WTC11 (cell line): ENCODE measurements at places on chromosomes 1 and 21. TPM values are rescaled to one million over a fixed set of nuclear protein-coding genes. Genes with fewer than 3 reads are reported as not detected.

ADAMTS1 gene
- 16.9 to 35.6 TPM (median 20.4 TPM) in 3 replicates for total RNA-seq

- DNase-seq, result no peak
Observed at GRCh38 chr1:42206164-42206563, 41.6 kb upstream of the GUCA2A start.

DNA sequence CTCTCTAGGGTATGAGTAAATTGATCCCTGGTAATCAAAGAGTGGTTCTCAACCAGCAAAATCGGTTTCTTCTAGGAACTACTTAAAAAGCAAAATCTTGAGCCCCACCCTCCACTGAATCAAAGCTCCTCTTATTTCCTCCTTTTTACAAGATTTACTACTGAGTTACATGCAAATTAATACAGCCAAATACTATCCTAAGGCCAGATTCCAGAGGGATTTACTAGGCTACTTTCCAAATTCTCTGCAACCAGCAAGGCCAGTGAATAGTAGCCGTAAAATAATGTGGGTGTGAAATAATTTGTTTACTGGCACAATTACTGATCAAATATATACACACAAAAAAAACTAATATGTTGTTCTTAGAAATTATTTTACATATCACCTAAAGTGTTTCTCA, 1583.8 kb downstream of the NCAM2 start:
- no peak for DNase-seq

DNA sequence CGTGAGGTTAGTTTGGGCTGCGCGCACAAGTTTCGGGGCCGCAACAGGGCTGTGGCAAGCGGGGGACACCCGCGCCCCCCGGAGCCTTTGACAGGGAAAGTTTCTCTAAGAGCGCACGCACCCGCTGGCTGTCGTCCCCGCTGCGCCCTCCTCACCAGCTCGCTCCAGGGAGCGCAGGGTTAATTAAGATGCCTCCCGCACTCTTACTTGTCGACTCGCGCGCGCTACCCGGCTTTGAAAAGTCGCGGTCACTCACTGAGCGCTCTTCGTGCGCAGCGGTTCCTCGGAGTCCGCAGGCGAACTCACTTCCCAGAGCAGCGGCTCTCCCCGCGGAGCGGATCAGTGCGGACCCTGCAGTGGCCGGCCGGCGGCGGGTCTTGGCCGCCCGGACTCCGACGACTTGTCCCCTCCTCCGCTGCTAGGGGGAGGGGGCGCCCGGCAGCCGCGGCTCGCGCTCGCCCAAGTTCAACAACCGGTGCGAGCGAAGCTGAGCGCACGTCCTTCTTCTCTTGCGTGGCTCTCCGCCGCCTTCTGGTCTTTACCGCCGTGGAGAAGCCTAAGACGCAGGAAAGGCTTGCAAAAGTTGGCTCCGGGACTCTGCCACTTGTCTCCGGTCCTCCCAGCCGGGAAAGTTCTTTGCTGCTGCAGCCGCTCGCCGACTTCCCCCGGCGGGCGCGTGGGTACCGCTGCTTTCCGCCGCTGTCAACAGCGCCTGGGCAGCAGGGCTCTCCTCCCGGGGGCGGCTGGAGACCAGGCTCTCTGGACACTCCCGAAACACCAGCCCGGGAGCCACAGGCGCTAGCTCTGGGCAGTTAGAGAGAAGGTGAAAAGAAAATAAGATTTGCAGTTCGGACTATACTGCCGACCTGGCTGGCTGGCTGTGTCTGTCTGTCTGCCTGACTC, 506 bp downstream of the JUN start:
- peak; percentile 64 for DNase-seq

DNA sequence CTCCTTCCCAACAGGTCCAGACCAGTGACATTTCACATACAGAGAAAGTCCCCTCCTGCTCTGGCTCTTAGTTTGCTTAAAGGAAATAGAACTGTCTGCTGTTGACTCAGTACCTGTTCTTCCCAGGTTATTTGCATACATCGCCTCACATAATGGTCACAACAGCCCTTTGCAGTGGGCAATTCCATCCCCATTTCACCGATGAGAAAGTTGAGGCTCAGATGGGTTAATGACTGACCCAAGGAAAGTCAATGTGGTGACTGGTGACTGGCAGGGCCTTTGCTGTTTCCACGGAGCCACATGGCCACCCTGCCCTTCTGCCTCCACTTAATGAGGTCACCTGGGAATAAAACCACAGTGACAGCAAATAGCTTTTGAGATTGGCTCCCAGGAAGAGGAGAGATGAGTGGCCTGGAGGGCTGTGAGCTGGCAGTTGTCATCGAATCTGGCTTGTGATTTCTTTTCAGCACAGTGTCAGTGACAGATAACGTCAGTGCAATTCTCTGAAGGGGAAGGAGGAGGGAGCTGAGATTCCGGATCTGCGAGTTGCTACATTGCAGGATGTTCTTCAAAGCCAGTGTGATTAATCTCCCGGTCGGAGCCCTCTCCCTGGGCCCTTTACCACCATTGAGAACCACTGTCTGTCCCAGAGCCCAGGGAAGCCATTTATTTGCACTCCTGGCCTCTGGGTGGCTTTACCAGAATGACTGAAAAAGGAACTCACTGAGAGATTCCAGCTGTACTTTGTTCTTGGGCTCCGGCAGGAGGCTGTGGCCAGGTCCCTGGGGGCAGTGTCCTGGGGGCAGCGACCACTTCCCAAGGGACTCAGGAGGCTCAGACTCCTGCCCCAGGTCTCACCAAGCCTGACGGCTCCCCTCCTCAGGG, 117.2 kb downstream of the CNIH3 start:
- no peak for DNase-seq

DNA sequence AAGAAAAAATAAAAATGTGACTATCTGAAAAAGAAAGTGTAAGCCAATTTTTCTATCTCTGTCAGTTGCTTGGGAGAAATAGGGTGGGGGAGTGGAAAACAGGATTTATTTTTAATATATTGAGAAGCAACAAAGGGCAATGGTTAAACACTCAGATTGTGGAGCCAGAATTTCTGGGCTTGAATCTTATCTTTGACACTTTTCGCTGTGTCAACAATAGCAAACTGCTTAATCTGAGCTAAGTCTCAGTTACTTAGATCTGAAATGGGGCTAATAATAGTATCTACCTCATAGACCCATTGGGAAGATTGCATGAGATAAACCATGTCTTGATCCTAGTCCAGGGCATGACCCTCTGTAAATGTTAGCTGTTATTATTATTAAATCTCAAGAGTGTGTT, 468.1 kb downstream of the ADGRL2 start:
- no peak for DNase-seq

KRTAP21-2 gene
- total RNA-seq, result not detected in 3 replicates

- DNase-seq, result peak; percentile 65
Observed at GRCh38 chr1:18217398-18218043, 109.9 kb downstream of the IGSF21 start.

- no peak for DNase-seq
Observed at GRCh38 chr21:44052830-44053226, 40.7 kb downstream of the TRAPPC10 start.

- DNase-seq, result no peak
Observed at GRCh38 chr1:55611123-55611522, 396.0 kb upstream of the USP24 start.

GRCh38 chr1:61606448-61607312, 118.3 kb downstream of the TM2D1 start:
- DNase-seq, result no peak

GRCh38 chr1:21013510-21013909, 163.2 kb downstream of the EIF4G3 start:
- no peak for DNase-seq

DNA sequence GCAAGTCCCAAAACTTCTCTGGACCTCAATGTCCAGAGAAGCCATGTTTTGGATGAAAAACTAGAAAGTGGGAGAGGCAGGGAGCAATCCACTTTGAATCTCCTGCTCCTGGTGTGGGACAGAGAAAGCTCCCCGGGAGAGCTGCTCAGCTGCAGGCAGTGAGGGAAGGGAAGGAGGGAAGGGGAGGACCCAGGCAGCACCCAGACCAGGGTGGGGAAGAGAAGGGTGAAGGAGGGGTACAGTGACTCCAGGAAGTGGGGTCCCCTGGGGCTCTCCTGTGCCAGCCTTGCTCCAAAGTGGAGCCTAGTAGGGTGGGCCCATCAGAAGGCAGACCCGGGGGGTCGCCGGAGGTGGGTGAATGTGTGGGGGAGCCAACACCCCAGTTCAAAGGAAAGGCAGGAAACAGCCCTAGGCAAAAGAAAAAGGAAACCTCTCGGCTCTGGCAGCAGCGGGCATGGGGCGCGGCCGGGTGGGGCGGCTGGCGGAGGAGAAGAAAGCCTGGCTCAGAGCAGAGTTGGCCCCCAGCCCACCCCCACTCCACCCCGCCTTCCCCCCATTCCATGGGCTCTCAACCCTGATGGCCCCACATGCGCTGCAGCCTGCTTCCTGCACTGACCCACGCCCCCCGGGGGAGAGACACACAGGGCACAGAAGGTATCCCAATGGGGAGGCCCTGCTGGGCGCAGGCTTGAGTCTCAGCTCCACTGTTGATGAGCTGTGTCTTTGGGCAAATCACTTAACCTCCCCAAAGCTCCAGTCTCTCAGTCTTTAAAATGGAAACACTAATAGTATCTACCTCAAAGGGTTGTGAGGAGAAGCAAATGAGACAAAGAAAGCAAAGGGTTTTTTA, 5.7 kb downstream of the LGR6 start:
- DNase-seq, result no peak

DNA sequence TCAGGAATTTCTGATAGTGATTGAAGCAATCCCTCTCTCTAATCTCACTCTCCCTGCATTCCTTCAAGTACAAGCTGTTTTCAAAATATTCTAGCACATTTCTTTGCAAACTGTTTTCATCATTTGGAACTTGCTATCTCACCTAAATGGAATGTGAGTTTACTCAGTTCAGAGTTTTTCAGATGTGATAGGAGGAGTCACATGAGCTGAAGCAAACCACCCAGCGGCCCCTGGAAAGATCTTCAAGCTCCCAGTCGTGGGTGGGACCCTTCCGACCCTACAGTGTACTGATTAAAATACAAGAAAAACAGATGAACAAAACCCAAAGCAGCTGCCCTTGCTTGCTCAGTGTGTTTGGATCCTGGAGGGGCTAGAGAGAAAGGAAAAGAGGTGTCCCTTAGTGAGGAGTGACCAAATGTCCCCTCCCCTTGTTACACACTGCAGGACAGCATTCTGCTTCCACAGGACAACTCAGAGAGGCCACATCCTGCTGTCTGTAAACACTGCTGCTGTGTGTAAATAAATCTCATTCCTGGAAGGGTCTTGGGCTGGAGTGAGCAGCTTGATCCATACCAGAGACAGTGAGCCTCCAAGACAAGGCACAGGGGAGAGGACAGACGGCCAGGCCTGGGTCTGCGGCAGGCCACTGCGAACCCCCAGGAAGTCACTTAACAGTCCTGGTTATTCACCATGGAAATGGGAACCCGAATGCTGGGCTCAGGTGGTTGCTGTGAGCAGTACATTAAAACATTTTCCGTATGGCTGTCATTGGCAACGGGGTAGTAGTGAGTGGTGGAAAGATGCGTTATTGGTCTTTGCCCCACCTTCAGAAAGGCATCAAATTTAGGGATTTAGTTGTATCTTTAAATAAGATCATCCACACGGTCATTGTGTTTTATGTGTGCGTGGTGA, 229.2 kb downstream of the RHOU start:
- DNase-seq, result no peak

- no peak for DNase-seq
Observed at GRCh38 chr1:164846731-164847691, 288.0 kb downstream of the PBX1 start.

DNA sequence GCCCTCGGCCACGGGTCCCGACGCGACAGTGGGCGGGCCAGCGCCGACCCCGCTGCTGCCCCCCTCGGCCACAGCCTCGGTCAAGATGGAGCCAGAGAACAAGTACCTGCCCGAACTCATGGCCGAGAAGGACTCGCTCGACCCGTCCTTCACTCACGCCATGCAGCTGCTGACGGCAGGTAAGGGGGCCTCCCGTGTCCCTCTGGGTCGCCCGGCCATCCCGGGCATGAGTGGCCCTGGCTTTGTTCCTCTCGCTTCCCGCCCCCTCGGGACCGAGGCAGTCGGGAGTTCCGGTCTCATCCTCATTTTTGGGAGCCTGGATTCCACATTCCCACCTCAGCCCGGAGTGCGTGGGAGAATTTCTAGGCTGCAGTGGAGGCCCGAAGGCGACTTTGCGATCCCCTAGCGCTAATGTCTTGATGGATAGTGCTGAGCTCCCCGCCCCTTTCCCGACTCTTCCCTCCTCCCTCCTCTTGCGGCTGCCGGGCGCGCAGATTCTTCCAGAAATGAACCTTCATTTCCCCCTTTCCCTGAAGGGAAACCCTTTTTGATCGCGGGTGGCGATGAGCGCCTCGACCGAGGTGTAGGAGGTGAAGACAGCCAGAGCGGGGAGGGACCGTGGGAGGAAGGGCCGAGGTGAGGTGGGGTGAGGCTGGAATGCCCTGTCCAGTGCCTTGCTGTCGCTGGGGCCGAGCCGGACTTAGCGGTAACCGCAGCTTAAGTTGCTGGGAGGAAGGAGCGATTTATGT, 705 bp downstream of the KHDRBS1 start:
- peak; percentile 30 for DNase-seq

DNA sequence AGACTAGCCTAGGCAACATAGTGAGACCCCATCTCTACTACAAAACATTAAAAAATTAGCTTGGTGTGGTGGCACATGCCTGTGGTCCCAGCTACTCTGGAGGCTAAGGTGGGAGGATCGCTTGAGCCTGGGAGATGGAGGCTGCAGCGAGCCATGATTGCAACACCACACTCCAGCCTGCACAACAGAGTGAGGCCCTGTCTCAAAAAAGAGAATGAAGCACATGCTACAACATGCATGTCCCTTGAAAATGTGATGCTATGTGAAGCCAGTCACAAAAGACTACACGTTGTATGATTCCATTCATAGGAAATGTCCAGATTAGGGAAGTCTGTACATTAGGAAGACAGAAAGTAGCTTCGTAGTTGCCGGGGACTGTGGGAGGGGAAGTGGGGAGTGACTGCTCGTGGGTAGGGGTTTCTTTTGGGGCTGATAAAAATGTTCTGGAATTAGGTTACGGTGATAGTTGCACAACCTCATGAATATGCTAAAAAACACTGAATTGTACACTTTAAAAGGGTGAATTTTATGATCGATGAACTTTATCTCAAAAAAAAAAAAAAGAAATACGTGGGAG, 202.1 kb downstream of the KAZN start:
- no peak for DNase-seq

PDC gene
- total RNA-seq, result not detected in 3 replicates

- no peak for DNase-seq
Observed at GRCh38 chr1:248622570-248623001, 12.3 kb downstream of the OR2T11 start.

DNA sequence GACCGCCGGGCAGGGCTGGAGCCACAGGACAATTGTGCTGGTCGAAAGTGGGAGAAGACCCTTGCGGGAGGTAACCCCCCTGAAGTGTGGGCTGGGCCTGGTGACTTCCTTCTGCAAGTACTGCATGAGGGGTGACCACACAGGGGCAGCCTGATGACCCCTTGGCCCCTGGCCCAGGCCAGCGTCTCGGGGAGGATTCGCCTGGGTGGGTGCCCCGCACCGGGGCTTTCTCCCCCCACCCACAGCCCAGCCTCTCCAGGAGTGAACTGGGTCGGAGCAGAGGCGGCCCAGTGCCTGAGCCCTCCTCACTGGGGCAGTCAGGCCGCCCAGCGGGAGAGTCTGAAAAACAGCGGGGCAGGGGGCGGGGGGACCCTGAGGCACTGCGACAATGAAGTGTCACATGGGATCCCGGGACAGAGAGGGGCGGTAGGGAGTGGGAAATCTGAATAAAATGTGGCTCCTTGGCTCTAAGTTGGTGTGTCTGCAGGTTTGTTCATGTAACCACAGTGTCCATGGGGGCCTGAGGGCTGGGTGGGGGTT, 1.6 kb upstream of the DNMT3L start:
- no peak for DNase-seq
